ENCODE measurements at places on chromosomes 12 and 14.

DNA sequence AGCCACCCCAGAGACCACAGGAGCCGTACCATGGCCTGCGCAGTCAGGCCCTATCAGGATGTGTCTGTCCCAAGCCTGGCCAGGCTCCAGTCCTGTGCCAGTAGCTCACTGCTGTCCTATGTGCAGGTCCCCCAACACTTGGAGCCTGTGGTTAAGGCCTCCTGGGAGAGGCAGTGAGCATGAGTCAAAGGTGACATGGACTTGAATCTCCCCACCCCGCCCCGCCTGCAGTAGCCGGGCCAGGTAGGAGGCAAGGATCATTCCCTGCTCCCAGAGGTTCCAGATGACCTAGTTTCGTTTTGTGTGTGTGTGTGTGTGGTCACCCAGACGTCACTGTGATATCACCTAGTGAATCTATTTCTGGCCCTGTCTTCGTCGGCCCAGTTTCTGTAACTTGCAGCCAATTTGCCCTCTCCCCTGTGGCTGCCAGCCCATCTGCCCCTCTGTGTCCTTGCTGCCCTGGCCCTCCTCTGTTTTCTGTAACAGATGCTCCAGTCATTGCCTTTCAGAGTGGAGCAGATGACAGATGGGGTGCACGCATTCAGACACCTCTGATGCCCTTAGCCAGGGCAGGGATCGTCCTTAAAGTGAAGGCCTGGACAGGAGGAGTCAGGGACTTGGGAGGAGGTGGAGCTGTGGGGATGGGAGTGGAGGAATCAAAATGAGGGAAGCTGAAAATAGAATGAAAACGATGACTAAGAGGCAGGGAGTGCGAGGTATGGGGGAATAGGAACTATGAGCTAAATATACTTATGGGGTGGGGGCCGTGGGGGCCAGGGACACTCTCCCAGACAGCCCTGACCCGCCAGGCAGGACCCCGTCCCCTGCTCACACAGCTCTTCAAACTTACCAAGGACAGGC, 37.4 kb downstream of the SLC6A12 start:
- DNase-seq, result no peak

DNA sequence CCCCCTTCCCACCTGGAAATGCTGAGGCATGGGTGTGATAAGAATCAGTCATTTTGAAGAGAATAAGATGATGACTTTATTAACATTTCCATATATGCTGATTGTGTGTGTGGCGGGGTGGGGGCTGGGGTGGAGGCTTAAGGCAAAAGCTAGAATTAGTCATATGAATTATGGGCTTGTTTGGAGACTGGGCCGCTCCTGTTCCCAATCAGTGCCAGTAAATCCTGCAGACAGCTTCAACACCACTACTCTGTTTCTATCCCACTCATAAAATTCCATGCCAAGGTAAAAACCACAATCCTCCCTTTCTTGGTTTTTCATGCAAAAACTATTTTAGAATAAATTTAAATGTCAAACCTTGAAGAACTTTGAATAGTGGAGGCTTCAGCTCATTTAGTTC, 29.9 kb upstream of the SLC38A2 start:
- DNase-seq, result no peak

- no peak for DNase-seq
These were observed 15.1 kb downstream of the KCNH5 start for GRCh38 chr14:63030113-63030512.

DNA sequence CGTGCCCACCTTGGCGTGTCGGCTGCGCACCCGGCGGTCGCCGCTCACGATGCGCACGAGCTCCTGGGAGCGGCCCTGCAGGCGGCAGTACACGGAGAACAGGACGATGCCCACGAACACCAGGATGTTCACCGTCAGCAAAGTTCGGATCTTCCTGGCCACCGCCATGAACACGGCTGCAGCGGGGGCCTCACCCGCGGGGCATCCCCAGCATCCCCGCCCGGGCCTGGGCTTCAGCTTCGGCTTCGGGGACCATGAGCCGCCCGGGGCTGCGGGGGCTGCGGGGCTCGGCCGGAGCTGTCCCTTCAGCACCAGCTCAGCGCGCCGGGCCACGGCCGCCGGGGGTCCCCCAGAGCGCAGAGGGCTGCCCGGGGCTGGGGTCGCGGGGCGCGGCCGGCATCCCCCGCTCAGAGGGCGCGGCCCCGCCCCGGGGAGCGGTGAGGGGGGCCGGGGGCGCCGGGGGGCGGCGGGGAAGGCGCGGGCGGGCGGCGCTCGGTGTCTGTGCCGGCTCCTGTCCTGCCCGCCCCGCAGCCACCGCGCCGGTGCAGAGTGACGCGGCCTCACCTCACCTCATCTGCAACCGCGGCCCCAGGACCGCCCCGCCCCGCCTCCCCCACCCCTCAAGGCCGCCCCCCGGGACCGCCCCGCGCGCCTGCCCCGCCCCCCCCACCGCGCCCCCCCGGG, at the start of gene GALNT9:
TSS of gene GALNT9 (minus strand) at position 554 of the 684 bp plus-strand sequence. CDS start at position 168, 386 bp downstream.
- DNase-seq, result no peak

- no peak for DNase-seq
These were observed 160.9 kb downstream of the VRK1 start for GRCh38 chr14:96958057-96958456.

GRCh38 chr12:51028126-51028812, 2.1 kb upstream of the SLC11A2 start:
- peak; percentile 54 for DNase-seq

DNA sequence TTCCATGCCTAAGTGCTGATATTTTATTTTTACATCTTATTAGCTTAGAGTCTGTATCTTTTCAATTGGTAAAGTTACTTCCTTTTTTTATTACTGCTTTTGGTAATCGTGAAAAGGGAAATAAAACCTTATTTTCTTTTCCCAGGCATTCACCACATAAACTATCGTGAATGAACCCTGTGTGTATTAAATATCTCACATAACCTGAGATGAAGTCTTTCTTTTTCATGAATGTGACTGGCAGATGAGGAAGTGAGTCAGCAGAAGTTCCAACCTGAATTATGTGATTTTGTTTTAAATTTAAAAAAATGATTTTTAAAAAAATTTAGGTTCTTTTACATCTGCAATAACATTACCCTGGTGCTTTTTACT, 26.0 kb downstream of the MYBPC1 start:
- DNase-seq, result no peak

- no peak for DNase-seq
These were observed 37.6 kb upstream of the TSPAN8 start for GRCh38 chr12:71195338-71195896.

DNA sequence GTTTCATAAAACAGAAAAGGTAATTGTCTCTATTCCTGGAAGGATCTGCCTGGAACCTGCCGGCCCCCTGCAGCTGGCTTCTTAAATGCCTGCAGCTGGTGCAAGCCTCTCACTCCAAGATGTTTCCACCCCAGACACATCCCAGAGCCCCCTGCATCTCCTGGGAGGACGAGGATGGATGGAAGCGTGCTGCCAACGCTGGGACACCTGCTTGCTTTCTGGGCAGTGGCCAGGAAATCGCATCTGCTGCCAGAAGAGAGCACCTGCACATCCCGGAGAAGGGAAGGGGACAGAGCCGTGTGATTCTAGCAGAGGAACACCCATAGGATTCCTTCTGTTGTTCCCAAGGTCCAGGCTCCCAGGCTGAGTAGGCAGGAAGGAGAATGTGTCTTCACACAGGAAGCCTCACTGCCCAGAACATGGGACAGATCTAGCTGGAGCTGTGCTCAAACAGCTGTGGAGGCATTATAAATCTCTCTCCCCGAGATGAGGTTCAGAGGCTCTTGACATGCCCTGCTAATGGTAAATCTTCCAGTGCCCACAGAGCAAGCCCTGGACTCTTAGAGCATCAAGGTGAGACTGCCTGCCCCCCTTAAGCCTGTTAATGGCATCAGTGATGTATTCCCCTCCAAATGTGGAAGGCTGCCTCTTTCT, 138.8 kb upstream of the MAP1LC3B2 start:
- DNase-seq, result no peak

DNA sequence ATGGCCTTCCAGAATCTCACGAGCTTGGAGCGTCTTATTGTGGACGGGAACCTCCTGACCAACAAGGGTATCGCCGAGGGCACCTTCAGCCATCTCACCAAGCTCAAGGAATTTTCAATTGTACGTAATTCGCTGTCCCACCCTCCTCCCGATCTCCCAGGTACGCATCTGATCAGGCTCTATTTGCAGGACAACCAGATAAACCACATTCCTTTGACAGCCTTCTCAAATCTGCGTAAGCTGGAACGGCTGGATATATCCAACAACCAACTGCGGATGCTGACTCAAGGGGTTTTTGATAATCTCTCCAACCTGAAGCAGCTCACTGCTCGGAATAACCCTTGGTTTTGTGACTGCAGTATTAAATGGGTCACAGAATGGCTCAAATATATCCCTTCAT, 92.2 kb downstream of the FLRT2 start:
- DNase-seq, result no peak

- no peak for DNase-seq
These were observed 16.1 kb upstream of the NUDT14 start for GRCh38 chr14:105197211-105197641.

GRCh38 chr12:113439606-113440030, 17.4 kb downstream of the SDSL start:
- no peak for DNase-seq

GRCh38 chr12:22880807-22881206, 255.8 kb downstream of the ETNK1 start:
- no peak for DNase-seq

GRCh38 chr12:76874491-76875190, 4.2 kb downstream of the CSRP2 start:
- no peak for DNase-seq

DNA sequence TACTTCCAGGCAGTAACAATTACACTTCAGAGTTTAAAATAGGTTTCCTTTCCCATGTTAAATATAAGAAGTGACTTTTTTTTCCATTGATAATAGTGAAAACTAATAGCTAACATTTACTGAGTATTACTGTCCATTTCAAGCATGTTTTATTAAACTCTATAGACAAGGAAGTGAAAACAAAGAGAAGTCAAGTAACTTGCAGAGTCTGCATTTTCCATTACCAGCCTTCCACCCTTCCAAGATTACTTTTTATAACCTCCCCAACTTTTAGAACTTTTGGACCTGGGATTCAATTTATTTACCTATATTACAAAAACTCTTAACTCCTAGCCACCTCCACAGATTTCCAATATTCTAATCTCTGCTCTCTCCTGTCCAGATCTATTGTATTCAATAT, 67.7 kb downstream of the SEC23A start:
- no peak for DNase-seq

DNA sequence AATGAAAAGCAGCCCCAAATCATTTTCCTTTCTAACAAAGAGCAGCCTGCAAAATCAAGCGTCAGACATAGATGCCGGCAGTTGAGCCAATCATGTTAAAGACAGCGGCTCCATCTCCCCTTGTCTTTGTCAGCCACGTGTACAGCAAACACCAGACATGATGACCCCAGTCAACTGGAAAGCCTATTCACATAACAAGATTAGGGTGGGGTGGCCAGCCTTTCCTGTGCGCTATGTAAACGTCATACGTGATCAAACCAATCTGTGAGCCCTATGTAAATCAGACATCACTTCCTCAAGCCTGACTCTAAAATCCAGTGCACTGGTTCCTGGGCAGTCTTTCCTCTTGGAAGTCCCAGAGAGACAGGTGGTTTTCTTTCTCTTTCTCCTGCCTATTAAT, 9.9 kb upstream of the FICD start:
- DNase-seq, result no peak

DNA sequence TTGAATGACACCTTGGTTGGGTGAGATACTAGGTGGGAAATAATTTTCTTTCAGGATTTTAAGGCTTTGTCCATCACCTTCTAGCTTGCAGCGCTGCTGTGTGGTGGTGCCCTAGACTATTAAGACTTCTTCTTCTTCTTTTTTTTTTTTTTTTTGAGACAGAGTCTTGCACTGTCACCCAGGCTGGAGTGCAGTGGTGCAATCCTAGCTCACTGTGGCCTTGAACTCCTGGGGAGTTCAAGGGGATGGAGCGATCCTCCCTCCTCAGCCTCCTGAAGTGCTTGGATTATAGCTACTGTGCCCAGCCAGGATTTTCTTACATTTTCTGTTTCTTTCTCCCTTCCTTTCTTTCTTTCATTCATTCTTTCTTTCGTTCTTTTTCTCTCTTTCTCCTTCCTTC, 10.3 kb upstream of the MTA1 start:
- DNase-seq, result no peak

DNA sequence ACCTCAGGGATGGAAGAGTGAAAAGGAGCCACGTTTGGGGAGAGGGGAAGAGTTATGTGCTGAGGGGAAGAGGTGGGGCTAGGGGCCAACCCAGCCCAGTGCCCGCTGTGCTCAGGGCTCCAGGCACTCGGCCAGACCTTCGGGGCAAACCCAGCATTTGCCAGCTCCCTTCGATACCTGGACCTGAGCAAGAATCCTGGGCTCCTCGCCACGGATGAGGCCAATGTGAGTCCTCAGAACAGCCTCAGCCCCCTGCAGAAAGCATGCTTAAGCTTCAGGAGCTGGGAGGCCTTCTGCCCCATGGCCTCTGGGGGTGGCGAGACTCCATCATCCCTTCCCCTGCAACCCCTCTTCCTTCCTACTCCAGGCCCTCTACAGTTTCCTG, 5.0 kb downstream of the CARMIL3 start:
- DNase-seq, result no peak

DNA sequence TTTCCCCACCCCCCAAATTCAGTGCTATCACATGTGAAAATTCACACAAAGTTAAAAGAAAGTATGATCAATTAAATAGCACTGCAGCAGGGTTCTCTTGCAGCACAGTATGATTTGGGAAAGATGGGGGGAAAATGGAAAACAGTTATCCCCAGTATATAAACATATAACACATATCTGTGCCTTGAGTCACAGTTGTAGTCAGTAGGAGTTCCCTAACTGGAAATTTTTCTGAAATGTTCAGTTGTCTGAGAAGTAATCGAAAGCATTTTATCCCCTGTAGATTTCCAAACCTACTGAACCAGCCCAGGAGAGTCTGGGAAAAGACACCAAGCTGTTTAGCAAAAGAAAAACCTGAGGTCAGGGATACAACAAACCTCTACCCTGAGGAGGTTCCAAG, 47.0 kb downstream of the C12orf50 start:
- DNase-seq, result no peak

DNA sequence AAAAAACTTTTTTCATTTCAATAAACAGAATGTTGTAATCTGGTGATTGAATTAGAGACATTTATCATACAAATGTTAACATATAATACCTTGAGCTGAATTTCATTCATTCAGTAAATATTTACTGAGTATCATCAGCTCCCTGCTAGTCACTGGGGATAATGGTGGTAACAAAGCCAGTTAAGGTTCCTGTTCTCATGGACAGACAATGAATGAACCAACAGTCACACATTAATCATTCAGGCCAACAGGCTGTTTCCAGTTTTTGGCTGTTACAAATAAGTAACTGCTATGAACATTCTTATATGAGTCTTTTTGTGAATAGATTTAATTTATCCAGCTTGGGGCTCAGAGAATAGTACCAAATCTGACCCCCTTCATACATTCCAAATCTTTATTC, 13.5 kb downstream of the EXD2 start:
- no peak for DNase-seq

DNA sequence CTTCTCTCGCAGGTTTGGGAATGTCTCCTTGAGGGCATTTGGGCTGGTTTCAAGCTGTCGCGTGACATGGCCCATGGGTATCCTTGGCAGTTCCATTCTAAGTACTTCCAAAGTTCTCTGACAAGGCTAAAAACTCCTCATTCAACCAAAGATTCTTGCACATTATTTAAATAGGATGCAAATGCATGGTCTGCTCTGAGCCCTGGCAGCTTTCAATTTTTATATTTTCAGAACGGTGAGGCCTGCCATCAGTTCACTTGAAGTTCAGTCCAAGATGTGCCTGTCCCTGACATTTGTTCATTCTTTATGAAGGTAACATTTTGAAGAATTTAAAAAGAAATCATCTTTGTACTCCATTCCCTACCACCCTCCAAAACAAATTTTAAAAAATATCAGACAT, 160.0 kb downstream of the KCNA5 start:
- no peak for DNase-seq

- DNase-seq, result peak; percentile 44
These were observed 467 bp upstream of the JAG2 start for GRCh38 chr14:105168979-105169507.

All from activated CD4-positive, alpha-beta T cell treated with anti-CD3 and anti-CD28 coated beads, Interleukin-2, Interleukin-6, amounts not matched to agents 100 ng/mL and 50 ng/mL, durations not matched to agents 16 hours and 8 hours (primary cell).